Stomach (tissue), 19 donors: ENCODE measurements at places on chromosomes 11 and 22.

GRCh38 chr11:5626196-5626595 lies 1.4 kb downstream of the TRIM34 start:
- DNase-seq: no peak

GRCh38 chr11:46513934-46514342 lies 79.9 kb downstream of the AMBRA1 start:
- DNase-seq: peak; percentile 79

DNA sequence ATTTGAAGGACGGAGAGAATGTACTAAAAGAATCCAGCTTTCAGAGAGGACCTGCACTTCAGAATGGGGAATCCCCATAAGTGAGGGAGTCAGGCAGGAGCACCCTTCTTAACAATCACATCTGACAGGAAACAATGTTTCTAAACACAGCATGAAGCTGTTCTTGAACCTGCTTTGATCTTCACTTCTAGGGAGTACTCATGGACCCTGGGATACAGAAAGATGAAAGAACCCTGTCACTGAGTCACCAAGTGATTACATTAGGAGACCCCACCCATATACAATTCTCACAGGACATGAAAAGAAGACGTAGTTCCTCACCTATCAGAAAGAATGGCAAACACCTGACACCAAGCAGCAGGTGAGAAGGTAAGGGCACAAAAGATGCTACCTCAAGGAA lies 296.9 kb upstream of the ZC3H12C start:
- DNase-seq: no peak

- no peak for DNase-seq
Observed at GRCh38 chr11:119624102-119624615, 104.8 kb downstream of the NECTIN1 start.

DNA sequence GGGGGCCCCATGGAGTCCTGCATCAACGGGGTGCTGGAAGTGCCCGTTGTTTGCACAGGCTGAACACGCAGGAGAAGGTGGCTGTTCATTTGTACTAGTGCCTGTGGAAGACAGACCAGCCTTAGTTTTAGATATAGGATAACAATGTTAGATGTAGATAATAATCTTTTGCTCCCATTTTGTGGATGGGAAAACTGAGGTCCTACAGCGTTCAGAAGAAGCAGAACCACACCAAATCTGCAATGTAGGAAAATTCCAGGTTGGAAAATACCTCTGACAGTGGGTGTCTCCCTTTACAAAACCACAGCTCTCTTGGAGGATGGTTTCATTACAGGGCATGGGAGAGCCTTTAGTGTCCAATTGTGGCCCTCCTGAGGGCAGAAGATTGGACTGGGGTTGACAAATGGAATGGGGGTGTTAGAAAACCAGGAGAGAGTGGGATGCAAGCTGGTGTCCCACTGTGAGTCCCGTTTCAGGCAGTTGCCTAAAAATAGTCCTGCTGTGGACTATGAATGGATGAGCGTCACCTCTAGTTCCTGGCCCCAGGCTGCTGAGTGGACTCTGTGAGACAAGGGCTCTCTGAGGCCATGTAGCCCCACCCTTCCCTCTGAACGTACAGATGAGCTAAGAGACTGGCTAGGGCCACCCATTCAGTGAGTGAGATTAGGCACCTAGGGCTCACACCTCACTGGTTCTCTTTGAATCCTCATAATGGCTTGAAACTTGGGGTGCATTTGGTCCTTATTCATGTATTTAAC lies 508.8 kb downstream of the MN1 start:
- DNase-seq: no peak

GRCh38 chr11:114170226-114170625 lies 110.7 kb downstream of the ZBTB16 start:
- no peak for DNase-seq

- DNase-seq: no peak
Observed at GRCh38 chr11:34249439-34249838, 108.4 kb downstream of the ABTB2 start.

DNA sequence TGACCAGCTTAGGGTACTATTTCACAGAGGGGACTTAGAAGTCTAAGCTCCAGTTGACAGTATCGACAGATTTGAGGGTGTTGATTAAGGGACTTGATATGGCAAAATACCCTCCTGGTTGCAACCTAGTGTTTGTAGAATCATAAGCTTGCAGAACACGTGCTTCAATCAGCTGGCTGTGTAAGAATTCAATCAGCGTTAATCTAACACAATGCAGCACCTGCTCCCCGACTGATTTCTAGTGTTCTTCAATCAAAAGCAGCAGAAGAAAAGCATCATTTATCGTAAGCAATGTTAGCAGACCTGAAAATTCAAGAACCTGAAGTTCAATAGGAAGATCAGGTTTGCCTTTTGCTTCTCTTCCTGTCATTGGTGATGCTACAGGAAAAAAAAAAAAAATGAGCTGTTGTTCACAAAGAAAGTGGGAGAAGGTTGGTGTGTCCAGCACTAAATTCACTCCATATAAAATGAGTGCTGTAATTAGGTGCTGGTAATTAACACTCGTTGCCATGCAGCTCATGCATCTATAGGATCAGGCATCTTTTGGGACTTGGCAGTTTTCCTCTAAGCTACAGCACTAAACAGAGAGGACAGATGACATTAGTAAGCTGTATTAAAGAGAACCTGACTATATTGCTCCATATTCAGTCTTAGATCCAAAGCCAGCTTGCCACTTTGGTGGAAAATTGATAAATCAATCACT lies 840.3 kb downstream of the OPCML start:
- no peak for DNase-seq

GRCh38 chr11:31019786-31020185 lies 349.8 kb downstream of the DCDC1 start:
- DNase-seq: no peak

DNA sequence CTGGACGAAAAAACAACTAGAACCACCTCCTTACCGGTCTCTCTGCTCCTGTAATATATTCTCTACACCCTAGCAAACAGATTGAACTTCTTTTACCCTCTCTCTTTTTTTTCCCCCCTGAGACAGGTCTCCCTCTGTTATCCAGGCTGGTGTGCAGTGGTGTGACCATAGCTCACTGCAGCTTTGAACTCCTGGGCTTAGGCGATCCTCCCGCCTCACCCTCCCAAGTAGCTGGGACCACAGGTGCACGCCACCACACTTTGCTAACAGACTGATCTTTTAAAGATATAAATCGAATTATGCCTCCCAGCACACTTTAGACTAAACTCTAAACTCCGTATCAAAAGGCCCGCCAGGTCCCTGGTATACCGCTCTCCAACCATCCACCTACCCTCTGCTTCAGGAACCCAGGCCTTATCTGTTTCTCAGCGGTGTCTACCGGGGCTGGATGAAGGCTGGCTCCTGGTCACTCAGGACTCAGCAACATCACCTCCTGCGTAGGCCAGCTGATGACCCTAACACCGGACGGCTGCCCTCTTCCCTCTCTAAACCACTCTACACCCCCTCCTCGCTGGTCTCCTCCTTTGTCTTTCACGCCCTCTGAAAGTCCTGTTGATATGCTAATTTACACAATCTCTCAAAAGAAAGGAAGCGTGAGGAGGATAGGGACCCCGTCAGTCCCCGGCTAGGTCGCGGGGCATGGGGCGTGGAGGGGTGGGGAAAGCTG lies 745 bp downstream of the C22orf39 start:
- no peak for DNase-seq

DNA sequence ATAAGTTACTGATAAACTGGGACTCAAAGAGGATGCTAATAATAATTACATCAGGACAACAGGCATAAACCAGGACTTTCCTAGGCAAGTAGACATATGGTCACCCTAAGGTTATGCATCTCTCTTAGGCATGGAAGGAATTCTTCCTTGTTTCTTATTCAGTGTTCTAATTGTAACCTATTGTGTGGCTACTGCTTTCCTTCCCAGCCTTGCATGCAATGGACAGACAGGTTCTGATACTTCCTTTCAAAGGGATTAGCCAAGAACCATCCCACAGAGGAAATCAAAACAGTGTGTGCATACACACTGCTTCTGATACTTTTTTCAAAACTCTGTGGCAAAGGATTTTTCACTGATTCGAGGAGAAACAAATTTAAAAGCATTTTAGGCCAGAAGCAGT lies 48.3 kb downstream of the RRAS2 start:
- no peak for DNase-seq

DNA sequence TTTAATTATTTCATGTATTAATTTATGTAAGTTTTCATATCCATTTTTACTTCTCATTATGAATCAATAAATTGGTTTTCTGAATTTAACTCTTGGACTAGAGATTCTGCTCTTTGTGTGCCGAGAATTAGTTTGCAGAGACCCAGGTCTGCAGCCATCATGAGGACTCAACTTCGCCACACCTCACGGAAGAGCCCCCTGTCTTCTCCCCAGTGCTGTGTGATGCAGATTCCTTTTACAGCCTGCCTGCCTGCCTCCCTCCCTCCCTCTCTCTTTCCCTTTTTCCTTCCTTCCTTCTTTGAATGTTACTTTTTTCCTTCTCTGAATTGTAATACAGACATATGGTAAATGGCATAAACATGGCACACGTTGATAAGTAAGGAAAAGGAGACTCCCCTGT lies 947.7 kb downstream of the TBC1D22A start:
- no peak for DNase-seq
